ENCODE measurements at places on chromosomes 1 and 21.

- DNase-seq, result no peak
Observed at GRCh38 chr1:9845914-9846313, 22.1 kb upstream of the CLSTN1 start.

DNA sequence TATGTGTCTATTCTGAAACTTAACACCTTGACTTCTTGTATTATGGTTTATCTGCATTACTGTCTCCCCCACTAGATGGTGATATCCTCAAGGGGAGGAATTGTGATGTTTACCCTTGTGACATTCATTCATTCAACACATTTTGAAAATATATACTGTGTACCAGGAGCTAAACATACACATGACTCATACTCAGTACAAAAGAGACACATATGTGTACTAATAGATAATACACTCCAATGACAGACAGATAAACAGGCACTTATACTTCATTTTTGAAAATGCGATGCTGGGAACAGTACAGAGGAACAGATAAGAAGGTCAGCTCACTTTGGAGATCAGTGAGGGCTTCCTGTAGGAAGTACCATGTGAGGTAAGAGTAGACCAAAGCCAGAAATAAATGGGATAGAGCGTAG is 8.9 kb upstream of the RAB3GAP2 start:
- DNase-seq, result peak; percentile 2

DNA sequence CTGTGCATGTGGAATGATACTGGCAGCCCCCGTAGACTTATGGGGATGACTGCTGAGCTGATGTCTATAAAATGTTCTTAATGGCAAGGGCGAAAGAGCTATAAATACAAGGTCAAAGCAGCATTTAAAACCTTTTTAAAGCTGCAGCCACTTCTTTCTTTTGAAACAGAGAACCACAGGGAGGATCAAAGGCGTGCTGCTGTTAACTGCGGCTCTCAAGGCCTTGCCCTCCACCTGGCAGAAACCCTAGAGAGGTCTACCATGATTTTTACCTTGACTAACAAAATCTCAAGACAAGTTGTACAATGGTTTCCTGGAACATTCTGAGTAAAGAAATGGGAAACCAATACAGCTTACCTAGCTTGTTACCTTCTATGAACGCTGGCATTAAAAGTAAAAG is 89.7 kb downstream of the SLC45A1 start:
- no peak for DNase-seq

- DNase-seq, result no peak
Observed at GRCh38 chr1:2906085-2906484, 104.6 kb upstream of the TTC34 start.

GRCh38 chr1:222618880-222619596 is 1.1 kb downstream of the MIA3 start:
- DNase-seq, result no peak

- no peak for DNase-seq
Observed at GRCh38 chr1:85681087-85681486, 27.1 kb downstream of the ZNHIT6 start.

- DNase-seq, result no peak
Observed at GRCh38 chr1:246275036-246275435, 232.0 kb downstream of the SMYD3 start.

GRCh38 chr1:225941942-225942222 is 862 bp upstream of the LEFTY2 start:
- DNase-seq, result no peak

- DNase-seq, result no peak
Observed at GRCh38 chr1:92910081-92910480, 51.2 kb downstream of the DIPK1A start.

- peak; percentile 65 for DNase-seq
Observed at GRCh38 chr1:210448297-210448892, 119.7 kb downstream of the HHAT start.

DNA sequence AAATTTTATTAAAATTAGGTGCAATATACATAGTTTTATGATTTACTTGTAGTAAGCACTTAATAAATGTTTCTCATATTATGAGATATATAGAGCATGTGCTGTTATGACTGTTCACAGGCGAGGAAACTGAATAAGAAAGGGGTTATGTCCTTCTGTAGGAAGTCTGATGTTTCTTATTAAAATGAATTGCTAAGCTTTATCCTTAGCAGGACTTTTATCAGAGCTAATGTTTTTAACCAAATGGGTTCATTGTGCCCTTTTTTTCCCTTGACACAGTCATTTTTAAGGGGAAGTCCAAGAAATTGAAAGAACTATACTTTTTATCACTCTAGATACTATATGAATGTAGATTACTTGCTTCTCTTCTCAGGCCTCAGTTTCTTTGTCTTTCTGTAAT is 285.2 kb downstream of the PTPRC start:
- no peak for DNase-seq

GRCh38 chr1:167987174-167987573 is 50.3 kb upstream of the MPC2 start:
- no peak for DNase-seq

GRCh38 chr1:86382878-86383277 is 13.2 kb downstream of the ODF2L start:
- DNase-seq, result no peak

GRCh38 chr21:39141502-39141901 is 41.7 kb downstream of the PSMG1 start:
- peak; percentile 30 for DNase-seq

GRCh38 chr1:36753451-36753850 is 270.7 kb upstream of the CSF3R start:
- no peak for DNase-seq

DNA sequence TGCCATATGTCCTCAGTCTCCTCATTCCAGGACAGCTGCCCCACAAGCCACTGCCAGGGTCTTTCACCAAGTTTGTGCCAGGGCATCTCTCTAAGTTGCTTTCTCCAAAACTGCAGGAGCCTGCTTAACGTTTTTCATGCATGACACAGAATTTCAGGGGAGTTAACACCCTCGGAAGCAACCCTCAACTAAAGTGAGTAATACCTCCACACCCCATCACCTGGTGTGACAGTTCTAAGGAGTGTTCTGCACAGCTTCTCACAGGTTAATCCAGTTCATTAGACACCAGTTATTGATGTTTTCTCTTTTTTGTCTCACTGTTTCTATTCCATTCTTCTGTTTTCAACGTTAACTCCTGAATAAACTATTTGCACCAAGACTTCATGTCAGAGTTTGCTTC is 115.0 kb downstream of the BACH1 start:
- no peak for DNase-seq

GRCh38 chr1:205735218-205735617 is 14.8 kb downstream of the NUCKS1 start:
- DNase-seq, result no peak

GRCh38 chr21:16536140-16536539 is 806.4 kb downstream of the USP25 start:
- no peak for DNase-seq

DNA sequence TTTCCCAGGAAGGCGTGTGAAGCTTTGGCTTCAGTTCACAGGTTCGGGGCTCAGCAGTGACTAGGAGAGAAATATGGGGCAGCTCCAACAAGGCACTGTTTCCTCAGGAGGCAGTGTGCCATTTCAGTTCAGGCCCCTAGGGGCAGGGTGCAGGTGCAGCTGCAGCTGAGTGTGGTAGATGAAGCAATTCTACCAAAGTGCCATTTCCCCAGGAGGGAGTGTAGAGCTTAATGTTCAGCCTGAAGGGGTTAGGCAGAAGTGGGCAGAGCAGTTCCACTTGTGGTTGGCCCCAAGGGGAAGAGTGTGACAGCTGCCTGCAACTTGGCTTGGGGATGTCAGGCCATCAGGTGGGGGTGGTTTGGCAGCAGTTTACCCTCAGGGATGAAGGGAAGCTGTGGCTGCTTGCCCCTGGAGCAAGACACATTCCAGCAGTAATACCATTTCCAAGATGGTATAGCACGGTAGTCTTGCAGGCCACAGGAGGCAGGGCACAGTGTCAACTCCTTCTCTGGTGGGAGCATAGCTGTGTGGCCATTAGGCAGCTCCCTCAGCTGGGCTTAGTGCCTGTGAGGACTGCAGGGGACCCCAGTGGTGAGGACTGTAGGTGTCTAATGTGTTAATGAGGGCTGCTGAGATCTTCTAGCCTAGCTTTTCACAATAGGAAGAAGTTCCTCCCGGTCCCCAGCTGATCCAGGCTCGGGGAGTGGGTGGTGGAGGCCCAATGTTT is 34.7 kb downstream of the RGSL1 start:
- peak; percentile 3 for DNase-seq

GRCh38 chr1:844472-845026 is 79.2 kb upstream of the SAMD11 start:
- DNase-seq, result no peak

DNA sequence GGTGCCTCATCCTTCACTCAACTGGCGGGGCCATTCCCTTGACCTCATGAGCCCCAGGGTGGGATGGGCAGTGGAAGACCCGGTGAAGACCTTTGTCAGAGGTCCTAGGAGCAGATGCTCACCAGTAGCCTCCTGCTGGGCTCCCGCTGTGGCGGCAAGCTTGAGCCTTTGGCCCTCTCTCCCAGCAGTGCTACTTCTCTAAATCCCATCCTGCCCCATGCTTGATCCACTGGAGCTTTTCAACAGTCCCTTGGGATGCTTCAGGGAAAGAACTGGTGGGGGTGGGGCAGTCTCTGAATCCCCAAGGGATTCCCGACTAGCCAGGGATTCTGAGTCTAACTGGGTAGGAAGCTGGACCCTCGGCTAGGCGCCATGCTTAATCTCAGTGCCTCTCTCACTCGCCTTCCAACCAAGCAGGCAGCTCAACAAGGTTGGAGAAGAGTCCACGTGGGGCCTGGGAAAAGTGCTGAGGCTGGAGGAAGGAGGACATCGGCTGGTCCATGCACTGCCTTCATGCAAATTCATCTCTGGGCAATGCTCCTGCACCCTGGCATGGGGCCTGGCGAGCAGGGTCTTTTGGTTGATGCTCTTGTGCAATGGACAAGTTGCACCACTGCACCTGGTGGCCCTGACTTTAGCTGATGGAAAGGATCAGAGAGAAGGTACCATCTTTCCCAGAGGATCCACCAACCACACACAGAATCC is 190.3 kb downstream of the GRIK3 start:
- no peak for DNase-seq

- no peak for DNase-seq
Observed at GRCh38 chr1:218315638-218316037, 29.5 kb upstream of the TGFB2 start.

GRCh38 chr1:217718873-217719272 is 87.7 kb downstream of the SPATA17 start:
- DNase-seq, result no peak

- DNase-seq, result no peak
Observed at GRCh38 chr1:107467286-107467685, 326.4 kb downstream of the NTNG1 start.

DNA sequence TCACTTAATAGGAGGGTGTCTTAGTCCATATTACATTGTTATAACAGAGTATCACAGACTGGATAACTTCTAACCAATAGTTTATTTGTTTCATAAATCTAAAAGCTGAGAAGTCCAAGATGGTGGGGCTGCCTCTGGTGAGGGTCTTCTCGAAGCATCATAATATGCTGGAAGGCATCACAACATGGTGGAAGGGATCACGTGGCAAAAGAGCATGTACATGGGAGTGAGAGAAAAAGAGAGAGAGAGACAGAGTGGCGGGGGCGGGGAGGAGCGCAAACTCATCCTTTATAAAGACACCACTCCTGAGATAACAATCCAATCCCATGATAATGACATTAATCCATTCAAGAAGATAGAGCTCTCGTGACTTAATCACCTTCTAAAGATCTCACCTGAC is 31.5 kb downstream of the CFHR5 start:
- no peak for DNase-seq

- DNase-seq, result no peak
Observed at GRCh38 chr1:202230939-202231645, 37.5 kb downstream of the LGR6 start.
